Choroid plexus epithelial cell (primary cell): ENCODE measurements at places on chromosomes 3 and 15.

GRCh38 chr15:94041746-94042145 is 189.6 kb upstream of the MCTP2 start:
- no peak for DNase-seq

- peak; percentile 98 for DNase-seq
These were observed 393.6 kb downstream of the OTOL1 start for GRCh38 chr3:161890147-161890625.

DNA sequence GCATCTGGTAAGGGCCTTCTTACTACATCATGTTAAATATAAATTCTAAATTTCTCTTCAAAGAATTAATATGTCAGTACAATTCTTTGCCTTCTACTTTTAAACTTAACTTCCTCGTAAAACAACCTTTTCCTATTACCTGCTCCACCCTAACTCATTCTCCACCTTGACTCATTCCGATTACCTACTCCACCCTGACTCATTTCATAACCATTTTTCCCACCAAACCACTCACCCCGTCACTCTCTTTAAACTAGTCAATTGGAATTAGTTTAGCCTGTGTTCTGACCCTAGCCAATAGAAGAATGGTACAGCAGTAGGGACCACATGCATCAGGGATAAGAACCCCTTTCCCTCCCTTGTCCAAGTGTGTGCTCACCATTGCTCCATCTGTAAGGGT is 65.6 kb downstream of the PLSCR2 start:
- no peak for DNase-seq

DNA sequence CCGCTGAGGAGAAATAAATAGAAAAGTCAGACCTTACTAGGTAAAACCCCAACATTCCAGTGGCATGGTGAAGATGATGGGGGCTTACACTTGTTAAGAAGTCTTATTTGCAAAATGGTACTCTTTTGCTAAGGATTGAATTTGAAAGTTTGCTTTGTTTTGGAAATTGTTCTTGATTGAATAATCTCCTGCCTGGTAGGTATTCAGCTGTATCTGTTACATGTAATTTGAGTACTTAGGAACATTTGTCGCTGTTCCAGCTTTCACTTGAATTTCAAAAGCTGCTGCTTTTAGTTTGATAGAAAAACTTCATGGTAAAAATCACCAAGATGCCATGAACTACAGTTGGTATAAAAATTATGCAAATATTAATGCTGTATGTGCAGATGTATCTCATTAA is 44.6 kb downstream of the TFG start:
- DNase-seq: peak; percentile 66

DNA sequence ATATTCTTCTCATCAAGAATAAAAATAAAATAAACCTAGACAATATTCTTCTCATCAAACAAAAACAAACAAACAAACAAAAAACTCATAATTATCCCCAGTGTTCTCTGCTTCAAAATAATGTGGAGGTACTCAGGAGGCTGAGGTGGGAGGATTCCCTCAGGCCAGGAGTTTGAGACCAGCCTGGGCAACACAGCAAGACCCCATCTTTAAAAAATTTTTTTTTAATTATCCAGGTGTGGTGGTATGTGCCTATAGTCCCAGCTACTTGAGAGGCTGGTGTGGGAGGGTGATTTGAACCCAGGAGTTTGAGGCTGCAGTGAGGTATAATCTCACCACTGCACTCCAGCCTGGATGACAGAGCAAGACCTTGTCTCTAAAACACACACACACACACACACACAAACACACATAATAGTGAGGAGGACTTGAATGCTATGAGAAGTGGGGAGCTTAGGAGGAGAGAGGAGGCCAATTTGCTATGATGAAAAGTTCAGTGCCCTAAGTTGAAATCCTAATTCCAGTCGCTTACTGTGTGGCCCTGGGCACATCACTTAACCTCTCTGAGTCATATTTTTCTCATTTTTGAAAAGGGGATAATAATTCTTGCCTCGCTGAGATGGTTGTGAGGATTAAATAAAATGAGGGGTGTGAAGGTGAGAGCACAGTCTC is 35.8 kb upstream of the HERC1 start:
- DNase-seq: no peak

GRCh38 chr3:147418808-147419701 is 9.9 kb downstream of the ZIC1 start:
- peak; percentile 99 for DNase-seq

- DNase-seq: no peak
These were observed 85.4 kb upstream of the ABHD2 start for GRCh38 chr15:89002830-89003229.

DNA sequence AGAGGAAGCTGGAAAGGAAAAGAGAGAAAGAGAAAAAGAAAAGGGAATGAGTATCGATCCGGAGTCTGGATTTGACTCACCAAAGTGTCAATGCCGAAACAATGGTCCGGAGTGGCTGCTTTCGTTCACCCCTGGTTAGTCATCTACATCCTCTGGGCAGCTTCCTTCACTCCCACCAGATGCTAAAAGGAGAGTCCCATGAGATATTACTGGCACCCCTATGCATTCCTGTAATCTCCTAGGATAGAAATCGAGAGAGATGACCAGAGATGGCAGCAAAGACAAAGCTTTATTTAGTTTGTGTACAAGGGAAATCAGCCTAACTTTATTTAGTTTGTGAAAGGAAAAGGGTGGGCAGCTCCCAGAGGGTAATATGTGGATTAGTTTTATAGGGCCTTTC is 622.2 kb downstream of the ZPLD1 start:
- DNase-seq: no peak

DNA sequence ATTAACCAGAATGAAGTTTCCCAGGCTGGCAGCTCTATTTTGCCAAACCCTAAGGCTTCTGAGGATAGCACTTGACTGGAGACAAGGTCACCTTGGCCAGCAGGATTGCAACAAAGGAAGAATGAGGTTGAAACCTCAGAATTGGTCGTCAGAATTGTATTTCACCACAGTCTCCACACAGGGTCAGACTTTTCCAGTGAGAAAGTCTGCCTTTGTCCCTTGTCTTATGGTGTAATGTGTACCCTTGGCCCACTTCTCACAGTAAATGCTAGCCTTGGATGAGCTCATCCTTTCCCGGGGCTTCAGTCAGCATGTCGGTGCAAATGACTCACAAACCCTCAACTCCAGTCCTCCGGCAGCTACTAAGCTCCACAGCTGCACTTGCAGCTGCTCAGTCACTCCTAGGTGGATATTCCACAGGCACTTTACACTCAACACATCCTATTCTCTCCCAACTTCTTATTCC is 19.7 kb downstream of the SSR3 start:
- peak; percentile 100 for DNase-seq

DNA sequence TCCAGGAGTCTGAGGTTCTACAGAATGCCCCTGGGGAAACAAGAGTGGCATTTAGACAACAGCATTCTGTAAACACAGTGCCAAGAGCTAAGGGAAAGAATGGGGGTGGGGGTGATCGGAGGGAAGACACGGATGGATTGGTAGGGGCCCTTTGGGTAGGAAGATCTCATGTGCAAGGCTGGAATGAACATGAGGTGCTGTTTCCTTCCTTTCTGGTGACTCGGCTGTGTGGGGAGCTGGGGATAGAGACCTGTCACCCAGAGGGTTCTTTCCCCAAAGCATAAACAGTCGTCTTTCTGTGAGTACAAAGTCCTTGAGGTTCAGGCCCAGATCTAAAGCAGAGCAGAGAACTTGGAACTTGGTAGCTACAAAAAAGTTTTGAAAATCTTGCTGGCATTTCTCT is 11.7 kb downstream of the TPM1 start:
- no peak for DNase-seq

DNA sequence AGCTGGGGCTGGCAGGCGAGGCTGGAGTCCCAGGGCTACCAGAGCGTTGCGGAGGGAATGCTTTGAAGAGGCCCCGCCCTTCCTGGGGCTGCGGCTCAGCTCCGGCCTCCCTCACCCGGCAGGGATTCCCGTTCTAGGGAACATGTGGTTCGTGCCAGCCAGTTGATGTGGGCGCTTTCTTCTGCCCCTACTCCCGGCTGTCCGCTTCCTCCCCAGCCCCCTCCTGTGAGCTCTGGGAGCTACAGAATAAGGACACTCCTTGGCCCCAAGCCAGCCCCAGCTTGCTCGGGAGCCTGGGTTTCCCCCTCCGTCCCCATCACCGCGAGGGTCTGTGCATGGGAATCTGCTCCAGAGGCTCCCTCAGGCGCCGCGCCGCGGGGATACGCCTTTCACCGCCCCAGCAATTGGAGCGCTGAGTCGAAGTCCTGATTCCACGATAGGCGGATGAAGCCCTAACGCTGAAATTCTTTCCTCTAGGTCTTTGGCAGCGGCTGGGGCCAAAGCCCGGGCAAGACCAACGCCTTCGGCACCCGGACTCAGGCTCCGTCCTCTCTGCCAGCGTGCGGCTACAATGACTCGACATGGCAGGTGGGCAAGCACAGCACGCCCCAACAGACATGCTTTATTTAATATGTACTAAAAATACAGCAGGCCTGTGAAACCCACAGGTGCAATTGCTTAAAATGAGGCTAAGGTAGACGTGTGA is 69.5 kb downstream of the KLF15 start:
- peak; percentile 49 for DNase-seq

- no peak for DNase-seq
These were observed 667 bp upstream of the KLHDC8B start for GRCh38 chr3:49170744-49171118.

DNA sequence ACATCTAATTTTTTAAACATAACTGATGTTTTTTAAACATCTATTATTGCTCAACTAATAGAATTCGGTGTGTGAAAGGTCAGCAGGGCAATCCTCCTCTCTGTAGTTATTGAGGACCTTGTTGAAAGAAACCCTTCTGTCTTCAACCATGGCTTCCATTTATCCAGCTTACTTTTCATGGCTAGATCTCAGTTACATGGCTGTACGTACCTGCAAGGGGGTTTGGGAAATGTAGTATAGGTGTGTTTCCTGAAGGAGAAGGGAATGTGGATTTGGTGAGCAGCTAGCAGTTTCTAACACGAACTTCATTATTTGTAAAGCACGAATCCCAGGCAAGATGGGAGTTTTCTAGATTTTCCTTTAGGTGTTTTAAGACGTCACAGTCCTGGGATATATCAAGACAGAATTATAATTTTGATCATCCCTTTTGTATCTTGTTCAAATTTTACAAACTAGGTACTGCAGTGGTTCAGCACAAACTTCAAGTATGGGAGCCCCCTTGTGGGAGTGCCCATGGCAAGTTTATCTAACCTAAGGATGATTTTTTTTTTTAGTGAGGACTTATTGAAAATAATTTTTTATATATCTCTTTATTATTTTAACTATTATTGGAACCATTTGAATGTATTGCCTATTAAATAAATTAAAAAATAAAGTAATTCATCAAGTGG is 41.6 kb downstream of the FBXL2 start:
- peak; percentile 41 for DNase-seq

DNA sequence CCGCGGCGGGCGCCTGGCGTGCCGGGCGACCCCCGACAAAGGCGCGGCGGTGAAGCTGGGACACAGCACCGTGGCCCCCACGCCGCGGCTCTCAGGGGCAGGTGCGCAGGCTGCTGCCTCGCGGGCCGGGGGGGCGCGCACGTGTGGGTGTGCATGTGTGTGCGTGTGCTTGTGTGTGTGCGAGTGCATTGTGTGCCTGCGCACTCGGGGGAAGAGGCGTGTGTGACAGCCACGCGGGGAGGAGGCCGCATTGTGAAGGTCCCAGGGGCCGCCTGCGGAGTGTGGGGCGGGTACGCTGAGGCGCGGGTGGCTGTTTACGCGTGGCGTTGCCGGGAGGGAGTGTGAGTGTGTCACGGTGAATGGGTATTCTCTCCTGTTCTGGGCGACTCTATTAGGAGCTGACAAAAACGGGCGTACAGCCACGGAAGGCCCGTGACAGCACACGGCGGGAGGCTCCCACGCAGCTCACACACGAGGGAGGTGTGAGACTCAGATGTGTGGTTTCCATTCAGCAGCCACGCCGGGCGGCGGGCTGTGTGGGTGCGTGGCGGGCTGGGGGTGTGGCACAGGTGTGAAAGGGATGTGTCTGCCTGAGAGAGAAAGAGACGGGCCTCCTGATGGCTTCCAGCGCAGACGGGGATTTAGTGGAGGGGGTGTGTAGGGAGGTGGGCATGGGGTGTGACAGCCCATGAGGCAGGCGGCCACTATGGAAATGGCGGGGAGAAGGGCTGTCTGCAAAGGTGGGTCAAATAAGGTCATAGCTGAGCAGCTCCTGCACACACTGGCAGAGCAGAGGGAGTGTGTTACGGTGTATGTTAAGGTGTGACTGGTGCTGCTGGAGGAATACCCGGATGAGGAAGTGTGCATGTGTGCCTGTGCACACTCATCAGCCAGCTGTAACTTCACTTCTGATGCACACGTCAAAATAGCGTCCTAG is 750 bp downstream of the PODXL2 start:
- DNase-seq: no peak

DNA sequence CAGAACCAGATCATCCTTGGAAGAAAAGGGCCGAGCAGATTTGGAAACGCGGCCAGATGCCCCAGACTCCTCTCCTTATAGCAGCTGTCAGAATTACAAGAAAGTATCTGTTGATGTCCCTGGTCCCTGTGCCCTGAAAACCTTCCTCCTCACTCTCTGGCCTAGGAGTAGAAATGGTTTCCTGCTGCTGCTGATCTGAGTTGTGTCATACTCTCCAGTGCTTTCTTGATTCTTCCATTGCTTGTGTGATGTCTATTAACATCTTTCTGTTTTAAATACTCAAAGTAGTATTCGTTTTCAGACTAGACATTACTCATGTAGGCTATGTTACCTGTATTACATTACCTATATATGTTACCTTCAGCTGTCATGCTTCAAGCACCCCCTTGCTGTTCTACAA is 26.8 kb upstream of the HERC1 start:
- no peak for DNase-seq

GRCh38 chr3:57694146-57694545 is 1.3 kb upstream of the DENND6A start:
- no peak for DNase-seq

DNA sequence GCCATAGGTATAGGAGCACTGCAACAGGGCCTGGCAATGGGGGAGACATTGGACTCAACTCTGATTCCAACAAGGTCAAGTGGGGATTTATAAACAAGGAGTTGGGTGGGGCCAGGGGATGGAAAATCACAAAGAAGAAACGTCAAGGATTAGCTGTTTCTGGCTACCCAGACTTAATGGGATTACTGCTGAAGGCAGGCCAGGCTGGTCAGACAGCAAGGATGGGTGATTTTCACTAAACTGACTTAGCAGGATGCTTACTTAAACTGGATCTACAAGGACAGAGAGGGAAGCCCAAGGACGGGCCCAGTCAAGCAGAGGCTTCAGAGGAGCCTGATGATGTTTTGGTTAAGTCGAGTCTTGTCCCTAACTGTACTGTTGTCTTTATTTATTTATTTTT is 76.2 kb downstream of the USP13 start:
- DNase-seq: no peak
